ENCODE measurements at places on chromosomes 11 and 22.

DNA sequence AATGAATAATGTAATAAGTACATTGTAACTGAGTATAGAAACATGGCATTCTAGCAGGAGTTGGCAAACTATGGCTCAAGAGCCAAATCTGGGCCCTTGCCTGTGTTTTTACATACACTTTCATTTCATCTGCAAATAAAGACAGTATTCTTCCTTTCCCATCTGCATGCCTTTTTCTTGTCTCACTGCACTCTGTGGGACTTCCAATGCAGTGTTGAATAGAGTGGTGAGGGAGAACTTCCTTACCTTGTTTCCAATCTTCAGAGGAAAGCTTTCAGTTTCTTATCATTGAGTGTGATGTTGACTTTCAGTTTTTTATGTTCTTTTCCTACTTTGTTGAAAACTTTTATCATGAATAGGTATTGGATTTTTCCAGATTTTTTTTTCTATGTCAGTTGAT, 82.1 kb downstream of the USP47 start:
- no peak for DNase-seq

- no peak for DNase-seq
Observed at GRCh38 chr11:73298233-73298632, 9.8 kb upstream of the ARHGEF17 start.

DNA sequence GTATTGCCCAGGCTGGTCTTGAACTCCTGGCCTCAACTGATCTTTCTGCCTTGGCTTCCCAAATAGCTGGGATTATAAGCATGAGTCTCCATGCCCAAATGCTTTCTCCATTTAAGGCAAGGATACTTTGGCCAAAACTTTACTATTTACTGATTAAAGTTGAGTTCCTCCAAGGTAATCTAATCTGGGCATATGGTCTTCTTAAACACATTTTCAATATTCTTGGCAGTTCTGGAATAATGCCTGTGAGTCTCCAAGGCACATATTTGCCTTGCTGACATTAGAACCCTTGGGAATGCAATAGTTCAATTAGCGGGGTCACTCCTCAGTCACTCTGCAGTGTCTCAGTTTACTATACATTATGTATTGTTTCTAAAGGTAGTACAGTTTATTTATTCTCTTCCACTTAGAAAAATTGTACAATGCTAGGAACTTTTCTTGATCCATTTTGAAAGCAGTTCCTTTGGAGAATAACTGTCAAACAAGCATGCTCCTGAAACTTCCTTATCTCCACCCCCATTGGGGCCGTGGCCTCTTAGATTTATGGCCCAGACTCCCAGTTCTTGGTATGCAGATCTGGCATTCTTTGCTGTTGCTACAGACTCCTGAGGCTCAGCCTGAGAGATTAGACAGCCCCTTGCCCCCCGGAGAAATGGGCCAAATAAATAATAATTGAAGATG, 13.1 kb upstream of the RAB38 start:
- no peak for DNase-seq

- no peak for DNase-seq
Observed at GRCh38 chr11:63985812-63986155, 454 bp upstream of the OTUB1 start.

- DNase-seq, result no peak
Observed at GRCh38 chr22:38524429-38524828, 18.3 kb upstream of the DDX17 start.

DNA sequence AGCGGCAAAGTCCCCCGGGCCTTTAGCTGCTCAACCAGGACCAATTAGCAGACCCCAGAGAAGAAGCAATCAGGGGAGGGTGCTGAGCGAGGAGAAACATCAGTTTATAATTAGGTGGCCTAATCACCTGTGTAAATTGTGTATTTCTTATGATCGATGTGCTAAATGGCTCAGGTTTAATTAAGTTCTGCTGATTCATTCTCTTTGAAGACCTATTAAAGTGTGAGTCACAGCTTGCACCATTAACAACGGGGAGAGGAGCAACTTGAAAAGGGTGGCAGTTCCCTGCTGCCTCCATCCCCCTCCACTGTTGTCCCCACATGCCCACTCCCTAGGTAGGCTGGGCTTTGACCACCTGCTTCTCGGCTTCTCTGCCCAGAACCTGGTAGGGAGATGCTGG, 10.7 kb downstream of the ISX start:
- DNase-seq, result no peak

DNA sequence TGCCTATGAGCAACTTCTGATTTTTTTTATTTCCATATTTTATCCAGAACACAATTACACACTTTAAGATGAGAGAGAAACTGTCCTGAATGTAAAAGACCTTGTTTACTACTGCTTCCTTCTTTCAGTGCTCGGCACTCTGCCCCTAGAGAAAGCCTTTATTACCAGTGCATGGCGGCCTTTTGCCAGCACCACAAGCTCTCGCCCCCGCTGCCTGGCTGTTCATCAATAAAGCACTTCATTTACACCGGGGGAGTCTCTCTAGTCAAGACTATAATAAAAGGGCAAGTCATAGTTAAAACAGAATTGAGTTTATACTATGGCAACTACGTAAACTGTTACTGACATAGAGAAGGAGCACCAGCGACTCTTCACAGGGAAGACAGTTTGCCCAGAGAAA, 259.5 kb downstream of the CADM1 start:
- DNase-seq, result no peak

DNA sequence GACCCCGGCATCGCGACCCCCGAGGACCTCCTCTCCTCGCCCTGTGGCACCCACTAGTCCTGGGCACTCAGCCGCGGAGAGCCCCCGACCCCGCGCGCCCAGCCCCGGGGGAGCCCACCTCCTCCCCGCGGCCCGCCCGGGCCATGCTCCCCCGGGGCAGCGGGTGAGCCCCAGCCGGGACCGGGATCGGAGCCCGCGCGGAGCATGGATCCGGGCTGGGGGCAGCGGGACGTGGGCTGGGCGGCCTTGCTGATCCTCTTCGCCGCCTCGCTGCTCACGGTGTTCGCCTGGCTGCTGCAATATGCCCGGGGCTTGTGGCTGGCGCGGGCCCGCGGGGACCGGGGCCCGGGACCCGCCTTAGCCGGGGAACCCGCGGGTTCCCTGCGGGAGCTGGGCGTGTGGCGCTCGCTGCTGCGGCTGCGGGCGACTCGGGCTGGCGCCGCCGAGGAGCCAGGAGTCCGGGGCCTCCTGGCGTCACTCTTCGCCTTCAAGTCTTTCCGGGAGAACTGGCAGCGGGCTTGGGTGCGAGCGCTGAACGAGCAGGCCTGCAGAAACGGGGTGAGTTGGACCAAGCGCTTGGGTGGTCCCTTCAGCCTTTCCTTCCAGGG, 498 bp downstream of the C2CD2L start:
- no peak for DNase-seq

DNA sequence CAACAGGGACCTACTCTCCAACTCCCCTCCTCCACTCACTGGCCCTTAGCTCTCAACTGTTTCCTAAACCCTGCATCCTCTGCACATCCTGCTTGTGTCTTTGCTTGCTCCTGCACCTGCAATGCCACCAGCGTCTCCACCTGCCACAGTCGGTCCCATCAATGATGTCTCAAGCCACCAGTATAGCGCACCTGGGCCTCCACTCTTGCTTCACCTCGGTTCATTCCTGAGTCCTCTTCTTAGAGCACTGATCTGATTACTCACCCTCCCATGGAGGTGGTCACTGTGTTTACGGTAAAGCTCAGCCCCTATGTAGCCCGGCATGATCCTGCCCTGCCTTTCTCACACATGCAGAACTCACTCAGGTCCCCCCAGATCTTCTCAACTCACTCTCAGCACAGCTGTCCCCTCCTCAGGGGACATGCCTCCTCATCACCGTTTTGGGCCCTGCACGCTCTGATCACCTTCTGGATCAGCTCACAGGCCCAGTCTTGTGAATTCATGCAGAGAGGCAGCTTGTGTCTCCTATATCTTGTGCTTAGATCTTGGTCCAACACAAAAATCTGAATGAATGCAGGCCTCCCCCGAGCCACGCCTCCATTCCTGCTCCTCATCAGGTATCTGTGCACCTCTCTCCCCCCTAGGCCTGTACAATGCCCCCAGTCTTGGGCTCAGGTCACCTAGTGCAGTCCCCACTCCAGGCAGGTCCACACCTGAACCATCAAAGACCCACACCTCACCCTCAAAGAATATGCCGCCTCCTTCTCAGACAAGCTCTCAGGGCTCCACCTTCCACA, 31.4 kb downstream of the TRIM29 start:
- no peak for DNase-seq

GRCh38 chr22:24400726-24401596, 26.4 kb upstream of the ADORA2A start:
- no peak for DNase-seq

DNA sequence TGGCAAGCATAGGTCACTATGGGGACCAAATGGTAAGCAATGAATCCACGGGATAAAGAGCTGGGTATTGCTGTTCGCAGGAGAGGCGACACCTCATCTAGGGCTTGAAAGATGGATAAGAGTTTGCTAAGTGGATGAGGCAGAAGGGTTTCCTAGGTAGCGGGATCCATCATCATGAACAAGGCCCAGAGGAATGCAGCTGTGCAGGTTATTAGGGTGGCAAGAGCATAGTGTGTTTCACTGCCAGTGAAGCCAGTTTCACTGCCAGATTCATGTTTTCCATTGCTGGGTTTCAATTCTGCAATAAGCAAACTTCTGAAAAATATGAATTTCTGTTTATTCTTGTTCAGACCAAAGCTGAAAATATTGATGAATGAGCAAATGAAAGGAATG, 27.2 kb downstream of the WEE1 start:
- no peak for DNase-seq

DNA sequence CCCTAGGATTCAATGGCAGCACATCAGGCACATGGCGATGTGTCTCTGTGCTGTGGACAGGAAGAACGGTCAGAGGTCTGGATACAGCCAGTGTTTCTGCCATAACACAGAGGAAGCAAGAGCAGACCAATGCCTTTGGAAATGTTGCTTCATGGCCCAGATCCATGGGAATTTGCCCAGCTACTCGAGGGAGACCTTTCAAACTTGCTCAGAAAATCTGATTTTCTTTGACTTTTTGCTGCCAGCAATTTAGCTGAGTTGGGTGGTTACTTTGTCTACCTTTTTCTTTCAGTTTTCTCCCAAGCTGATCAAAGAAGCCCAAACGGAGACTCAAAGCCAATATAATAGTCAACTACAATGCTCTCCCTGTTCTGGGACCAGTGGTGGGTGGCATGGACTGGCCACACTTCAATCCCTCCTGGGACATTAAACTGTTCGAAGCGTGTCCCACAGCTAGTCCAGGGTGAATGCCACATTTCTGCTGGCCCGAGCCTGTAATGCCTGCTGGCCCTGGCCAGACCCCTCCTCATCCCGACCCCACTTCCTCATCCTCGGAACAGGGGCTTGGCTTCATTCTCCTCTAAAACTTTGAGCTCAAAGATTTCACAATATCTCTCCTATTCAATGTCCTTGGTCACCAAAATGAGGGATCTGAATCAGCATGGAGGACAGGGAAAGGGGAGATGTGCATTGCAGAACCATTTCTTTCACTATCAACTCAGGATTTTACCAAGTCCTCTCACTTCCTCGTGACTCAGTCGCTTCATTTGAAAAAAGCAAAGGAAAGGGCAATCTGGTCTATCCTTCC, 93.3 kb downstream of the ABTB2 start:
- no peak for DNase-seq

GRCh38 chr11:121870206-121871045, 245.6 kb downstream of the BLID start:
- DNase-seq, result no peak
